Fibroblast of skin of back (primary cell): ENCODE measurements at places on chromosomes 2 and 18.
A peak's percentile ranks its signal among the peaks of the same experiment; 100 is the strongest.

GRCh38 chr2:96874198-96874831 is 4.4 kb upstream of the SEMA4C start:
- no peak for DNase-seq

GRCh38 chr2:138440759-138441158 is 60.8 kb upstream of the SPOPL start:
- DNase-seq, result no peak

DNA sequence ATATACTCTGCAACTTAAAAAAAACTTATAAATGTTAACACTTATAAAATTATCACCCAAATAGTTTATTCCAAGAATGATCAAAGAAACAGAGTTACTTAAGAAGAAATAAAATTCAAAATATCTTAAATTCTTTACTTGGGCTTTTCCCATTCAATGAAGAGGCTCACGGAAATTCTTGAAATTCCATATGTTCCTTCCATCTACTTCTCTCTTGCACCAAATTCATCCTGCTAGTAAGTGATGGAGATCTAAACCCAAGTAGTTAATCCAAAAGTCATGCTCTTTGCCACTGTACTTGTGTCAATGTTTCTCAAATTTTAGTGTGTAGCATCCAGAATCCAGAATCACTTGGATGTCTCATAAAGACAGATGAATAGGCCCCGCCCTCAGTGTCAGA is 465.9 kb downstream of the TXNL1 start:
- no peak for DNase-seq

DNA sequence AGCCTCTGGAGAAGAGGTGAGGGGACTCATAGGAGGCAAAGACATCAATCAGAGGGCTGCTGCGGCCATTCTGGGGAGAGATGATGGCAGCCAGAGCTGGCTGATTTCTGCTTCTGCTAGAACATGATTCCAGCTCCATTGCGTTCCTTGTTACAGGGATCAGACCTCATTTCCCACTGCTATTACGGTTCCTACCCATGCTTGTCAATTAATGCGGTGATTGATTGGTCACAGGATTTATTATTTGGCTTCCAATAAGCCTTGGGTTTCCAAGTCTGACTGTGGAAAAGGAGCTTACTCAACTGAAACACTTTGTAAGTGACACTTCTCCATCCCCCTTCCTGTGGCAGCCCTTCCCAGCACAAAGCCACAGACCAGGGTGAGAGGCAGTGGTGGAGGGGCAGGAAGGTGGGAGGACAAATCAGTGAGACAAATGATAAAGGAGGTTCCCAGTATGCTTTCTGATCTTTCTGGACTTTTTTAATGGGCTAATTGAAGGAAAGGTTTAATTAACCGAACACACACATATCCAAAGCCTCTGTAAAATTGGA is 26.8 kb upstream of the CTLA4 start:
- DNase-seq, result no peak

- DNase-seq, result no peak
These were observed 255.2 kb upstream of the RASGRP3 start for GRCh38 chr2:33221046-33221784.

GRCh38 chr2:64985447-64985846 is 3.8 kb upstream of the SLC1A4 start:
- DNase-seq, result no peak

GRCh38 chr2:71458413-71459083 is 5.2 kb downstream of the DYSF start:
- DNase-seq, result peak; percentile 78

DNA sequence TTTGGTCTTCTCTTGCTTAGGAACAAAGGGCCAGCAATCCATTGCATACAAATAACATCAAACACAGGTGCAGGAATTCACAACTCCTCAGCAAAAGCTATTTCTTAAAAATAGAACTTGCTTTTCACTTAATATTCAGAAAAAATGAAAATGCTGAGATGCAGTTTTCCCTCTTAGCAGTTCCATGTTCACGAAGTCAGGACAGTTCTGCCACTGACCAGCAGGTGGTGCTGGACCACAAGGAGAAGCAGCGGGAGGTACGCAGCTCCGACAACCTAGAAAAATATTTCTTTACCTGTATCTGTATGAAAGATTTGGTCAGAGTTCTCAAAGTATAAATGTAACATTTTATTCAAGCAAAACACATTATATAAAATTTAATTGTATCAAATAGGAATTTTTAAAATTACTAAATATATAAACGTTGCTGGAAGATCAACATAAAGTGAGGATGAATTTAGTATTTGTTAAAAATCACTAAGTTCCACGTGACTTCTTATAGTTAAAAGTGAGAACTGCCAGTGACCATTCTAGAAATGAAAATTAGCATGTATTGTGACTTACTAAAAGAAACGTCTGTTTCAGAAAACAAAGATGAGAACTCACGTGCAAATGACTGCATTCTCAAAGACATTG is 48.8 kb downstream of the ADNP2 start:
- peak; percentile 60 for DNase-seq

DNA sequence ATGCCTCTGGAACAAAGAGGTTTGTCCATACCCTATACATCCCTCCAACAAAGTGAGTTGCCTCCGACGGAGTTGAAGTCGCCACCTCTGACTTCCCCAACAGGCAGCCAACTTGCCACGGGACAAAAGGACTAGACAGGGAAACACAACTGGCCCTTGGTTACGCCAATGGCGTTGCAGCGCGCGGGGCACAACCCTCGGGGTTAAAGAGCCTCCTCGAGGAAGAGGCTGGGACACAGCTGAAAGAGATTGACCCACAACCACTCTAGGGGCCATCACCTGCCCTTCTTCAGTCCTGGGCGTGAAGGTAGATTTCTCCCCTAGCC is 545 bp downstream of the GTF3C2 start:
- DNase-seq, result peak; percentile 53

GRCh38 chr18:46261799-46262198 is 157.6 kb downstream of the HAUS1 start:
- DNase-seq, result no peak

DNA sequence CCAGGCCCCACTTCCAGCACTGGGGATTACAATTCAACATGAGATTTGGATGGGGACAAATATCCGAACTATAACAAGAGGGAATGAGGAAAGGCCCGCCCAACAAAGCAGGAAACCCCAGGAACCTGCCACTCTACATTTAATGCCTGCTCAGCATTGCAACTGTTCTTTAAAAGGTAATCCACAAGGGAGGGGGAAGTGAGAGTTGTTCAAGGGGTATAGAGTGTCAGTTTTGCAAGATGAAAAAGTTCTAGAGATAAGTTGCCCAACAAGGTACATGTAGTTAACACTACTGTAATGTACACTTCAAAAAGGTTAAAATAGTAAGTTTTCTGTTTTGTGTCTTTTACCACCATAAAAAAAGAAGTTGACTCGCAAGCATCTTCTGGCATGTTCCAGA is 137.6 kb downstream of the MBD2 start:
- no peak for DNase-seq

DNA sequence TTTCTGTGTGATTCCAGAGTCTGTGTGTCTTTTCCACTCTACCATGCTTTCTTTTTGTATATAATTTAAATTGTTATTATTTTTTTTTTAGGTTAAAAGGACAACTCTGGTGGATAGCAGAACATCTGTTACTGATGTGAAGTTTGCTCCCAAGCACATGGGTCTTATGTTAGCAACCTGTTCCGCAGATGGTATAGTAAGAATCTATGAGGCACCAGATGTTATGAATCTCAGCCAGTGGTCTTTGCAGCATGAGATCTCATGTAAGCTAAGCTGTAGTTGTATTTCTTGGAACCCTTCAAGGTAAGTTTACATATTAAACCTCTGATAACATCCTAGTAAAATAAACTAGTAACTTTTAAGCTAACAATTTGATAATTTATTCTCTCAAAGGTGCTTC is 15.3 kb downstream of the SEH1L start:
- no peak for DNase-seq

DNA sequence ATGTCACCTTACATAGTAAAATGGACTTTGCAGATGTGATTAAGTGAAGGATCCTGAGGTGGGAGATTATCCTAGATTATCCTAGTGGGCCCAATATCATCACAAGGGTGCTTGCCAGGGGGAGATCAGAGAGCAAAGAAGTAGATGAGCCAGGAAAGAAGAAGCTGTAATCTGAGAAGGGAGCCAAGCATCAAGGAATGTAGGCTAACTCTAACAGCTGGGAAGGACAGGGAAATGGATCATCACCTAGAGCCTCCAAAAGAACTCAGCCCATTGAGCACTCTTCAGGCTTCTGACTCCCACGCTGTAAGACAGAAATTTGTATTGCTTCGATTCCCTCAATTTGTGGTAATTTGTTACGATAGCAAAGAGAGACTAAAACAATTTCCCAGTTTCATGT is 309.9 kb downstream of the LRP1B start:
- no peak for DNase-seq

- DNase-seq, result no peak
These were observed 86.5 kb downstream of the HAUS1 start for GRCh38 chr18:46190667-46191066.

DNA sequence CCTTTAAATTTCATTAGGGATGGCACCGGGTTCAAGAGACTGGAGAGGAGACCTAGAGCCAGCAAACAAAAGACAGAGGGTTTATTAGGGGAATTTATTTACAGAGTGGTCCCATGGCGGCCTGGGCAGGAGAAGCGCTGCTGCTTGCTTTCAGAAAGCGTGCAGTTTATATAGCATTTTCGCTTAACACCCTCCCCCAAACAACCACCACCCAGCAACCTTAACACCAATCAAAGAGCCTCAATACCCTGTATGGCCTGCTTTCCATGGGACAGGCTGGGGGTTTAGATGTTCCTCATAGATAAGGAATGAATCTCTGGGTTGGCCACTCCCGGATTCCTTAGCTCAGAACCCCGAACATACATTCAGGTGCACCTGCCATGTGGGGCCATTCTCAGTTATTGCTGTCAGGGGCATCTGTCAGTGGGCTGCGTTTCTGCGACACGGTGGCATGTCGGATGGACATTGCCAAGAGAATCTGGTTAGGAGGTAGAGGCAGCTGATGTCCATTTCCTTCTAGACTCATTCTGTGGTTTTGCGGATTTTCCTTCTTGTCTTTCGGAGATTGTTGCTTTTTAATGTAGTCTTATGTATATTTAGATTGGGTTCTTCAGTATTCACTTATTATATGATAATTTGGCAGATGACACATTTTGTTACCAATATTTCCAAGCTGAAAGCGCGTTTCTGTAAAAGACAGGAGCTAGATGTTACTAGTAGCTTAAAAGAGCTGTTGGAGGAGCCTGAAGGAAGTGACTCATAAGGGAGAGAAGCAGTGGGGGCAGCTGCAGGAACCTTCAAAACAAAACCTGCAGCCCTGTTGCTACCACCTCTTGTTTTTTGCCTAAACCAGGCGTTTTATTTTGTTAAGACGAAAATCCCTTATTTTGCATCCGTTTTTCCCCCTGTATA is 7.2 kb downstream of the AGAP1 start:
- DNase-seq, result peak; percentile 65

GRCh38 chr2:94762600-94762999 is 108.6 kb upstream of the TEKT4 start:
- DNase-seq, result no peak

- DNase-seq, result peak; percentile 65
These were observed 86.3 kb upstream of the MBOAT2 start for GRCh38 chr2:9089831-9090230.

DNA sequence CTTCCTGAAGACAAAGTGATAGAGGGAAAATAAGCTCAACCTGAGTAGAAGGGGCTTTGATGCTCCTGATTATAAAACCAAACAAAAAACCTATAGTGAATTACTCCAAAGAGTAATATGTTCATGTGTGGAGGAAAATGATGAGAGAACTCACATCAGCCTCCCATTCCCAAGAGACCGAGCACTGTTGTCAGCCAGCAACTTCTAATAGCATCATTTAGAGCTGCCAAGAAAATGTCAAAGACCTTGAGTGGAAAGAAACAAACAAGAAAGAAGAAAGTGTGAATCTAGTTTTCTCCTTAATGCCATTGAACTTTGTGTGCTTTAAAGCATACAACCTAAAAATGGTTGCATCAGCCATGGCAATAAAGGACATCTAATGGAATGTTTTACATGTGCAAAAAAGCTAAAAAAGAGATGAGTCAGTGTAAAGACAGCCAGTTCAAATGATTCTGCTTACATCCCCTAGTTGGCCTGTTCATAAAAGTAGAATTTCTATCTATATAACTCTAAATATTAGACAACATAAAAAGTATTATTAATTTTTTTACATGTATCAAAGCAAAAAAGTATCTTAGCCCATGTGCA is 1066.2 kb downstream of the TDRD15 start:
- peak; percentile 39 for DNase-seq

- DNase-seq, result no peak
These were observed 308.4 kb upstream of the THUMPD2 start for GRCh38 chr2:40087434-40087833.

DNA sequence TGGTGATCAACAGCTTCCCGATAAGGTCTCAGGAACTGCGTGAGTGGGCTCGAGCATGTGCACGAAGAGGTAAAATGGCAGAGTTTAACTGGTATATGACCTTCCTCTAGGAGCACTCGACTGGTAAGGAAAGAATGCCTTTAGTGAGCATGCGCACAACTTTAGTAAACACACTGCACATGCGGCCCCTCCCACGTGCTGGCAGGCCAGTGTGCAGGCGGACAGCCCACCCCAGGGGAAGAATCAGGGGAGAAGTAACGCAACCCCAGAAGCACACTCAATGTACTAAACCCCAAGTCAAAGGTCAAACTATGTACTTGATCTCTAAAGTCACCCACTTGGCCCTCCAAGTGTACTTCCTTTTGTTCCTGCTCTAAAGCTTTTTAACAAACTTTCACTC is 28.7 kb upstream of the SLC25A52 start:
- DNase-seq, result no peak
